Uterine smooth muscle cell (primary cell): ENCODE measurements at places on chromosomes 6 and 20. TPM values are rescaled to one million over a fixed set of nuclear protein-coding genes. Genes with fewer than 3 reads are reported as not detected.

The TRIM39 gene
- total RNA-seq = 8.4 and 13.9 TPM in 2 replicates

The NKAIN4 gene
- total RNA-seq = not detected in 2 replicates

The RAET1L gene
- not detected in 2 replicates for total RNA-seq

The ARID1B gene
- 33.4 and 41.1 TPM in 2 replicates for total RNA-seq
